ENCODE measurements at places on chromosomes 13 and 19.
A peak's percentile ranks its signal among the peaks of the same experiment; 100 is the strongest.

- no peak for DNase-seq
These were observed 34.0 kb downstream of the VAV1 start for GRCh38 chr19:6806488-6806887.

DNA sequence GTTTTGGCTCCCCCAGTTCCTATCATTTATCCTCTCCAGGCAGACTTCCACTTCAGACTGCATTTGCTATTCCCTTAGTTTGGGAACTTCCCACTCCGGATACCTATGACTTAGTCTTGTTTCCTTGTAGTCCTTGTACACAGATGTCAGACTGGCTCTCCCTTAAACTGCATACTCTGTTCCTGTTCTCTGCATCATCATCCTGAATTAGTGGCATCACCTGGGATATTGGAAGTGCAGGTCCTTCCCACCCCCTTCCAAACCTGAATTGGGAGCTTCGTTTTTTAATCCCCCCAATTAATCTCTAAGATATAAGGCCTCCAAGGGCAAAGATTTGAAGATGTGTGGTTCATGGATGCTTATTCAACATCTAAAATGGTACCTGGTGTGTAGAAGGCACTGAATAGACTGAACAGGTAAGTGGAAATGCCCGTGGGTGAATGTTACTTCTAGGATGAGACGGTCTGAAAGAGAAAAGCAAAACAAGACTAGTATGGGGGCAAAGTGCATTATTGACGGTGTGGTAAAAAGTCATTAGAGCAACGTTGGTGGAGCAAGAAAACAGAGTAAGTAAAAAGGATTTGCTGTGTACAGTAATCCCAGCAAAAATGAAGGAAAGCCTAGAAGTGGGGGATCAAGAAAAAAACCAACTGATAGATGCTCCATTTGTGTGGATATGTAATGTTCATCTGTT is 9.6 kb downstream of the MIR17HG start:
- DNase-seq, result no peak

DNA sequence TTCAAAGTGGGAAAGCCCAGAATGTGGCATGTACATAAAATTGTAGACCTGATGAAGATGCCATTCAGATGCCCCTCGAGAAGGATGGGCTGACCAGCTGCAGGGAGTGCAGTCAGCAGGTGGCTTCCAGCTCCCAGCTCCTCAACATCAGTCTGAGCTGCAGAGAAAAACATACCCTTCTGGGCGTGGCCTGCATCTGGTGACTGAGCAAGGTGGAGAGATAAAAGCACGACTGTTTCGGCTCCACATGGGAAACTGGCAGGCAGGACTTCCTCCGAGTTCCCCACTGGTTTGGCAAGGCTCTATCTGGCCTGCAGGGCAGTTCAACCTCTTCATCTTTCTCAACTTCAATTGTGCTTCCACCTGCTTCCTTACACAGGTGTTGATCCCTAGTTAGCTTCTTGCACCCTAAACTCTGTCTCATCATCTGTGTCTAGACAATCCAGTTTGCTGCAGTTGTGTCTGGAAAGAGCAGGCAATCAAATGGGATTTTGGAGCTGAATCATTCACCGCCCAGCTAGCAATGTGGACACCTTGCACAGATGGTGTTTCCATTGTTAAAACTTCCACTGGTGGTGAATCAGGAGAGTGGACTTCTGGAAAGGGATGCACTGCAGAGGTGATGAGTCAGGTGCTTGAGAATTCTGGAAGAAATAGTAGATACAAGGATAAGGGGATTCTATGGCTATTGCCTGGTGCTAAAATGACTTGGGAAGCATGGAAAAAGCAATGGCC is 56.8 kb downstream of the POLR1D start:
- no peak for DNase-seq

- no peak for DNase-seq
These were observed 13.6 kb downstream of the ACP4 start for GRCh38 chr19:50803633-50804419.

DNA sequence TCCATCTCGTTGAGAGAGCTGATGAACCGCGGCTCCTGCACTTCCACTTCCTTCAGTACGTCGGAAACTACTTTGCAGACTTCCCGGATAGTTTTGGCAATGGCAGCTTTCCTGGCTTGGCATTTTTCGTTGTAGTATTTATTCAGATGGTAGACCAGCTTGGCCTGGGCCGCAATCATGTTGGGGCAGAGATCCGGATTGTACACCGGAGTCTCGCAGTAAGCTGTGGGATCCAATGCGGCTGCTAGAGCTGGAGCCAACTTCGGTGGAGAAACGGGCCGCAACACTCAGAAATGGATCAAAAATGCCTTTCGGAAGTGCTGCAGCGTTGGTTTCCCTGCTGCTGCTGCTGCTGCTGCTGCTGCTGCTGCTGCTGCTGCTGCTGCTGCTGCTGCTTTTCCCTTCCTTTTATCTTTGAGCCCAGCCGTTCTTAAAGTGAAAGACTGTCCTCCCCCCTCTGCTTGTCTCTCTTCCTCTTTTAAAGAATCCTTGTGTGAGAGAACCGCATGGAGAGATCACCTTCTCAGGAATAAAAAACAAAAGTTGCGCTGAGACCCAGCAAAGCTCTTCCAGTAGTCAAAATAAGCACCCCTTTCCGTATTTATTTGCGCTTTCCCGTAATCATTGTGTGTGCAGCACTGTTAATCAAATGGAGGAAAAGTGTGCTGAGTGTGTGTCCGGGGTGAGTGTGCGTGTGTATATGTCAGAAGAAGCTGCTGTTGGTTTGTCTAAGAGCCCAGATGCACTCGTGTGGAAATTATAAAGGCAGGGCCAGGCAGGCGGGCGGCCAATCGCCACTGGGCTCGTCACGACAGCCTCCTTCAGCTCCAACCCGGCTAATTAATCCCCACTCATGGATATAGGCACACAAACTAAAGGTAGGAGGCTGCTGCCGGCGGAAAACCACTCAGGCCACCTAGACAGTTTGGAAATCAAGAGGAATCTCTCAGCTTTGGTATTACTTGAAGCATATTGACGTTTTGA is at the start of gene MAB21L1:
Gene MAB21L1 (minus strand): TSS at position 730 of the 984 bp plus-strand sequence. CDS start 551 bp downstream, at position 179.
- DNase-seq, result peak; percentile 71

DNA sequence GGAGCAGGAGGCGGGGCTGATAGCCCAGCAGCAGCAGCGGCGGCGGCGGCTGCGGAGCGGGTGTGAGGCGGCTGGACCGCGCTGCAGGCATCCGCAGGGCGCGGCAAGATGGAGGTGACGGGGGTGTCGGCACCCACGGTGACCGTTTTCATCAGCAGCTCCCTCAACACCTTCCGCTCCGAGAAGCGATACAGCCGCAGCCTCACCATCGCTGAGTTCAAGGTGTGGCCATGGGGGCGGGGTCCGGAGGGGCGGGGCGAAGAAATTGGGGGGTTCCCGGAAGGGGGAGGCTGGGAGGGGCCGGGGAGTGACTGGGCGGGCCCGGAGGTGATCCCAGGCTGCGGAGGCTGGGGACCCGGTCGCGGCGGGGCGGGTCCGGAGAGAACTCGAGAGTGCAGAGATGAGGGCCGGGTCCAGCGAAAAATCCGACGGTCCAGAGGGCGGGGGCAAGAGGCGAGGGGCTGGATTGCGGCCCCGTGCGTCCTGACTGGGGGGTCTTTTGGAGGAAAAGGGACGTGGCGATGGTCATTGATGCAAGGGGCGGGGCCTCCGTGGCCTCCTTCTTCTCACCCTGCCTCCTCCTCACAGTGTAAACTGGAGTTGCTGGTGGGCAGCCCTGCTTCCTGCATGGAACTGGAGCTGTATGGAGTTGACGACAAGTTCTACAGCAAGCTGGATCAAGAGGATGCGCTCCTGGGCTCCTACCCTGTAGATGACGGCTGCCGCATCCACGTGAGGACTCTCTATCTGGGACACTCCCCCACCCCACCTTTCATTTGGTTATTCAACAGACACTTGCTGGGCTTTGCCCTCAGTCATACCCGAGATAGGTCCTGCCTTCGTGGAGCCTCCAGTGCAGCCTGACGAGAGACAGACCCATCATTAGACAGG is at the start of gene TBCB:
Gene TBCB (plus strand): TSS at position 16 of the 891 bp plus-strand sequence. CDS start 93 bp downstream, at position 109.
- DNase-seq, result peak; percentile 59

GRCh38 chr13:38415233-38415632 is 65.6 kb downstream of the UFM1 start:
- no peak for DNase-seq

DNA sequence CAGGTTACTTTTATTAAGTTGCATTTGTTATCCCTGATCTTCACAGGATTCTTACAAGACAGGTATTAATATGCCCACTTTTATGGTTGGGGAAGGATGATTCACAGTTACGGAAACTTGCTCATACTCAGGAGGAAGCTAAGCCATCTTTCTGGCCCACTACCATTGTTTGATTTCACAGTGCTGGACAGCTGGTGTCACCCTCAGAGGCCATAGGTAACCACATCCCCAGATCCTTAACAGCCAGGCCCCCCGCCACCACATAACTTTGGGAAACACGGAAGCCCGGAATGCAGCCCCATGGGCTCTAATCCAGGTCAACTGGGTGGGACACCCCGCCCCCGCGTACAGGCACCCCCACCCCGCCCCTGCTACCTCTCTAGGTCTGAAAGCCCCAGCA is 119.7 kb downstream of the IRS2 start:
- DNase-seq, result no peak

- DNase-seq, result no peak
These were observed 36.2 kb downstream of the METTL21C start for GRCh38 chr13:102658660-102659059.

GRCh38 chr19:13604902-13605586 is 98.8 kb upstream of the CACNA1A start:
- no peak for DNase-seq

GRCh38 chr13:65638572-65639168 is 1591.5 kb downstream of the PCDH9 start:
- no peak for DNase-seq

GRCh38 chr13:44806826-44807225 is 182.4 kb downstream of the NUFIP1 start:
- DNase-seq, result no peak

GRCh38 chr13:32390484-32390883 is 37.4 kb downstream of the N4BP2L1 start:
- no peak for DNase-seq

DNA sequence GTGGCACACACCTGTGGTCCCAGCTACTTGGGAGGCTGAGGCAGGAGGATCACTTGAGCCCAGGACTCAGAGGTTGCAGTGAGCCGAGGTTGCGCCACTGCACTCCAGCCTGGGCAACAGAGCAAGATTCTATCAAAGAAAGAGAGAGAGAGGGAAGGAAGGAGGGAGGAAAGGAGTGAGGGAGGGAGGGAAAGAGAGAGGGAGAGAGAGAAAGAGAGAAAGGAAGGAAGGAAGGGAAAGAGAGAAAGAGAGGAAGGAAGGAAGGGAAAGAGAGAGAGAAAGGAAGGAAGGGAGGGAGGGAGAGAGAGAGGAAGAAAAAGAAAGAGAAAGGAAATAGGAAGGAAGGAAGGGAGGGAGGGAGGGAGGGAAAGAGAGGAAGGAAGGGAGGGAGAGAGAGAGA is 12.4 kb downstream of the NRTN start:
- no peak for DNase-seq

DNA sequence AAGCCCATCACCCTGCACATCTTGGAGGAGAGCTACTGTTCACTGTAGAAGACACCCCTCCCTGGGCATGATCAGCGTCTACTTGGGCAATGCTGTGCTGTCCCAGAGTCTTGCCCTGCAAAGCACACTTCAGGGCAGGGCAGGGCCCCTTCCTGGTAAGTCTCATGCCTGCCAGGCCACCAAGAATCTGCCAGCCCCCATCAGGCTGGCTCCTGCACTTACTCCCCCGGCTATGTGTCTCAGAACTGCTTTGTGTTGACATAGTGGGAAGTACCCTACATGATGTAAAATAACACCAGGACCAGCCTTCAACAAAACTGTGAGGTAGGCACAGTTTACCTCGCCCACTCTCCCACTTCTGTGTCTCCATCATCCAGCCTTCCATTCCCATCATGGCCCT is 27.8 kb upstream of the ATP12A start:
- no peak for DNase-seq

- no peak for DNase-seq
These were observed 235.6 kb upstream of the CSNK1A1L start for GRCh38 chr13:37340901-37341670.

DNA sequence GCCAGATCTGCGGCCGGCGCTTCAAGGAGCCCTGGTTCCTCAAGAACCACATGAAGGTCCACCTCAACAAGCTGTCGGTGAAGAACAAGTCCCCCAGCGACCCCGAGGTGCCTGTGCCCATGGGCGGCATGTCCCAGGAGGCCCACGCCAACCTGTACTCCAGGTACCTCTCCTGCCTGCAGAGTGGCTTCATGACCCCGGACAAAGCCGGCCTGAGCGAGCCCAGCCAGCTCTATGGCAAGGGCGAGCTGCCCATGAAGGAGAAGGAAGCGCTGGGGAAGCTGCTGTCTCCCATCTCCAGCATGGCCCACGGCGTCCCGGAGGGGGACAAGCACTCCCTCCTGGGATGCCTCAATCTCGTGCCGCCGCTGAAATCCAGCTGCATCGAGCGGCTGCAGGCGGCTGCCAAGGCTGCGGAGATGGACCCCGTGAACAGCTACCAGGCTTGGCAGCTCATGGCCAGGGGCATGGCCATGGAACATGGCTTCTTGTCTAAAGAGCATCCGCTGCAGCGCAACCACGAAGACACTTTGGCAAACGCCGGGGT is 72.6 kb downstream of the ZNF536 start:
- DNase-seq, result no peak

DNA sequence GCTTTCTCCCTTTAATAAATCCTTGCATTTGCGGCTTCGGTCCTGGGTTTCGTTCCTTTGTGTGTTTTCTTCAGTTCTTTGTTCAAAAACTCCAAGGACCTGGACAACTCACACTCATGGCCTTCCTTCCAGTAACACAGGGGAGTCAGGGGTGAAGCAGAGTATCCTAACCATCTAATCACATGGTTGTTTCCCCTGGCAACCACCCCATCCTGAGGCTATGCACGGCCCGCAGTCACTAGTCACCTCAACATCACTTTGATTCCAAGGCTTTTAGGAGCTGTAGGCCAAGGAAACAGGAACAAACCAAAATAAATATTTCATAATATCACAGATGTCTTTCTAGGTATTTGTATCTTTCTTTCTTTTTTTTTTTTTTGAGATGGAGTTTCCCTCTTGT is 28.9 kb downstream of the ZNF101 start:
- DNase-seq, result no peak

DNA sequence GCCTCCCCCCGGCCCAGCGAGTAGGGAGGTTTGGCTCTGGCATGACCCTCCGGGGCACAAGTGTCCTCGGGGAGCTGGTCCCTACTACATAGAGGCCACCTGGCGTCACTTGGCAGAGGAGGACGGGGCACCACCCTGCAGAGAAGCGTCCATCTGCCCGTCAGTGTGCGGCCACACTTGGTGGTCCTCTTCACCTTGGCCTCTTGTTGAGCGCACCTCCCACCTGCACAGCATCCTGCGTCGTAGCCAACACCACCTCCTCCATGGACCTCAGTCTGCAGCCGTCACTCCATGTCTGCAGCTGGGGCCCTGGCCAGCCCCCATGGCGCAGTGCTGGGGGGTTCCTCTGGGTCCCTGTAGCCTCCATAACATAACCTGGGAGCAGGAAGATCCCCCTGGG is 35.1 kb downstream of the MCF2L start:
- DNase-seq, result no peak

DNA sequence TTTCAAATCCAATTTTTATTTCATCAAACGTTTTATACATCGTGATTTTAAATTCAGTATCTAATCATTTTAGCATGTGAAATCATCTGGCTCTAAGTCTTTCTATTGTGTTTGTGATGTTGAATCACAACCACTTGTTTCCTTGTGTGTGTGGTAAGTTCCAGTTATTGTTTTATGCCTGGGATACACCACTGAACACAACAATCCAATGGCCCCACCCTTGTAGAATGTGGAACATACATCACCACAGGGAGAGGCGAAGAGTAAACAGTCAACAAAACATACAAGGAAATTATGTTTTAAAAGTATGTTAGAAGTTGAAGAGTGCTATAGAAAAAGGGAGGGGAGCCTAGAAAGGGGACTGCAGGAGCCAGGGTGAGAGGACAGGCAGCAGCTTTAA is 100.5 kb downstream of the EPSTI1 start:
- no peak for DNase-seq
